ENCODE measurements at places on chromosomes 16 and 17.

- no peak for DNase-seq
Measured at GRCh38 chr17:55068862-55069811, 100.6 kb downstream of the STXBP4 start.

DNA sequence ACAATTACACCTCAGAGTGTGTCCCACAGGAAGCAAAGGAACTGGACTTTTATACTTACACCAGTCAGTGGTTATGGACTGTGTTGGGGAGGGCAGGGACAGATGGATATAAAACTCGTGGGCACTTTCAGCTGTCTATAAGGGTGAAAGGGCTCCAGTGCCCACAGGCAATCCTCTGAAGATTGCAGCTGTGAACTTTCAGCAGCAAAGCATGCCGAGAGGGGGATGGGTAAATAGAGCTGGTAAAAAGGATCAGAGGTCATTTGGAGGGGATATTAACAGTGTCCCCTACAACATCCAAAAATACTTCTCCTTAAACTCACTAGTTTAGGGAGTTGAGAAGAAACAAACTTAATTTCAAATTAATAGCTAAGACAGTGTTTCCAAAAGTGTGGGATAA lies 13.3 kb upstream of the RFWD3 start:
- DNase-seq = no peak

- no peak for DNase-seq
Measured at GRCh38 chr17:17027442-17028058, 14.7 kb upstream of the MPRIP start.

GRCh38 chr17:81966343-81967243 lies 5.6 kb upstream of the NOTUM start:
- DNase-seq = no peak
